ENCODE measurements at places on chromosomes 5 and 9. TPM values are rescaled to one million over a fixed set of nuclear protein-coding genes. Genes with fewer than 3 reads are reported as not detected.

GRCh38 chr5:172380987-172381643, 73.2 kb downstream of the SH3PXD2B start:
- DNase-seq: no peak

DNA sequence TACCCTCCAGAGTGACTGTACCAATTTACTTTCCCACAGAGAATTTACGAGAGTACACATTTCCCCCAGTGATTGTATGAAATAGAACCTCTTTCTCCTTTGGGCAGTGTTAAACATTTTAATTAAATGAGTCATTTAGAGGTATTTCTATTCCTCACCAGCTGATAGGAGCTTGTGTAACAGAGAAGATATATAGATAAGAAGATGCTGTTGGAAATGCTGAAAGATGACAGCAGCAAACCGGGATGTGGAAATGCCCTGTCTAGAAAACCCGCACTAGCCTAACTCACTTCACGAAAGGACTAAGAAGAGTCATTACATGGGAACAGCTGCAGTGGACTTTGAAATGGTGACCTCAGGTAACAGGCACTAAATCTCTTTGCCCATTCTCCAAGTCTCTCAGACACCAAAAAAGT, 68.3 kb downstream of the LPAR1 start:
- no peak for DNase-seq

DEPDC1B gene
- 30.6 TPM for polyA plus RNA-seq

DNA sequence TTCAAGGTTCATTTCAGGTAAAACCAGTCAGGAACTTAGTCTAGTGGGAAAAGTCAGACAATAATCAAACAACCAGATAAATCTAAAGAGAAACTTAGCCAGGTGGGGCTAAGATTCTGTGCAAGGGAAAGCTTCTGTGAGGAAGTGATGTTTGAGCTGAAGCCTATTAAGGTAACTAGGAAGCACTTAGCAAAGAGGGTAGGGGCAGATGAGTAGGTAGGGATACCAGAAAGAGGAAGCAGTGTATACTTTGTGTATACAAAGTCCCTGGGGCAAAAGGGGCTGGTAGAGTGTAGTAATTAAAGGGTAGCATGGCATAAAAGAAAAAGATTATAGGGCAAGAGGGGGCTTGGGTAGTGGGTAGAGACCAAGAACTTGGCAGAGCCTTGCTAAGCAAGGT, 3.6 kb upstream of the SPATA24 start:
- no peak for DNase-seq

RNF224 gene
- 9.4 TPM for polyA plus RNA-seq

EXD3 gene
- polyA plus RNA-seq: 12.5 TPM

- no peak for DNase-seq
These were observed 1.0 kb upstream of the GRM6 start for GRCh38 chr5:178996156-178996555.

DNA sequence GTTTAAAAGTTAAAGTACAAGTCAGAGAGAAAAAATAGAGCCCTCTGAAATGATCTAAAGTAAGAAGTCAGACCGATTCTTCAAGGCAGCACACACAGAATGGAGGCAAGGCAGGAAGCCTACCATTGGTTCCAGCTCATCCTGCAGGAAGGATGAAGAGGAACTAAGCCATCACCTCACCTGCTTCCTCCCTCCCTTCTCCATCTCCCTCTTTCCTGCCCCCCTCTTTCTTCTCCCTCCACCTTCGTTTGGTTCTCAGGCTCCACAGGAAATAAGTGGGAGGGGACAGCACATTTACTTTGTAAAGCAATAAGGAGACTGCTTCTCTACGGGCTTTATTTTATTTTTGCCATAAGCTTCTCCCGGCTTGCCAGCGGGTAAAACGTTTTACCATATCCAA, 213.4 kb downstream of the TRIM32 start:
- DNase-seq: no peak

GRCh38 chr5:58786711-58787303, 203.9 kb downstream of the RAB3C start:
- no peak for DNase-seq

C5orf52 gene
- polyA plus RNA-seq: not detected

- DNase-seq: no peak
These were observed 72.1 kb downstream of the C7 start for GRCh38 chr5:40981420-40981819.

PCA3 gene
- 0.62 TPM for polyA plus RNA-seq

DNA sequence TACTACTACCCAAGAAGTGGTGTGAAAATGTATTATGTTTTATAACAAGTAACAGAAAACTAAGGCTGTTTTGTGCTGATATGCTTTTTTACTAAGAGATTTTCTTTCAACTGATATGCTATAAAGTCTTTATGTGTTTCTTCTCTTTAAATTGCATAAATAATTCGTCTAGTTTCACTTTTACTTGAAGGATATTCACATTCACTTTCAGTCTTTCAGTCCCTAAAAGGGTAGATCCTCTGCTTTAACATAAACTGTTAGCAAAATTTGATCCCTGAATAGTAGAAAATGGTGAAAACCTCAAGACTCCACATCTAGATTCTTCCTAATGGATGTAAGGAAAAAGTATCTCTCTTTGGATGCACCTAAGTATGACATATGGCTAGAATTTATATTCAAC, 69.0 kb upstream of the FST start:
- no peak for DNase-seq

GRCh38 chr9:35729700-35730485, 2.1 kb downstream of the TLN1 start:
- no peak for DNase-seq

- no peak for DNase-seq
These were observed 95.1 kb downstream of the DAPK1 start for GRCh38 chr9:87592554-87593358.

Data from right renal pelvis (tissue), 4 donors.